ENCODE measurements at places on chromosomes 11 and 22.

- no peak for DNase-seq
Observed at GRCh38 chr22:21796863-21797262, 61.3 kb upstream of the YPEL1 start.

GRCh38 chr22:46119093-46119728 lies 31.1 kb upstream of the PPARA start:
- DNase-seq = no peak

DNA sequence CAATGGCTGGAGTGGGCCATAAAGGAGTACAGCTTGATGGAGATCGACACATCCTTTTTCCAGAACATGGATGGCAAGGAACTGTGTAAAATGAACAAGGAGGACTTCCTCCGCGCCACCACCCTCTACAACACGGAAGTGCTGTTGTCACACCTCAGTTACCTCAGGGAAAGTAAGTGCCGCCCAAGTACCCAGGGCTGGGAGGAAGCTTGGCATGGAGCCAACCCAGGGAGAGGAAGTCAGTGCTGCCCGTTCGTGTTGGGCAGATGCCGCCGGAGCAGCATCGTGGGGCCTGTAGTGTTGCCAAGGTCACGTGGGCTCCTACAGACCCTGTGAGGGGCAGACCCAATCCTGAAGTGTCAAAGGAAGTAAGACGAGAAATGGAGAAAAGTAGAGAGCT lies 78.9 kb downstream of the FLI1 start:
- DNase-seq = no peak

GRCh38 chr11:117484156-117484555 lies 156.5 kb downstream of the CEP164 start:
- DNase-seq = no peak

DNA sequence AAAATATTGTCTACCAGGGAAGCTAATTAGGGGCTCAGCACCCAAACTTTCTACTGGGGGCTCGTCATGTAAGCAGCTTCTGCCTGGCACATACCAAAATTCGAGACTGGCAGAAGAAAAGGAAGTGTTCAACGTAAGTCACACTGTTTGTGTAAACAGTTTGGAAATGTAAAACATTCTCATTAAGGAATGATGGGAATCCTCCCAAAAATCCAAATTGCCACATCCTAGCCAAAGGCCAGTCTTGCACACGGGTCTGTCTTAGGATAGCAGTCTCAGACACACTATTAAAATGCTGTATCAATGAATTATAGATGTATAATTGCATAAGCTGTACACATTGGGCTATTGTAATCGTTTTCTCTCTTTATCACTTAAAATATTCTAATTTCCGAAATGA lies 28.9 kb downstream of the CUL5 start:
- no peak for DNase-seq

DNA sequence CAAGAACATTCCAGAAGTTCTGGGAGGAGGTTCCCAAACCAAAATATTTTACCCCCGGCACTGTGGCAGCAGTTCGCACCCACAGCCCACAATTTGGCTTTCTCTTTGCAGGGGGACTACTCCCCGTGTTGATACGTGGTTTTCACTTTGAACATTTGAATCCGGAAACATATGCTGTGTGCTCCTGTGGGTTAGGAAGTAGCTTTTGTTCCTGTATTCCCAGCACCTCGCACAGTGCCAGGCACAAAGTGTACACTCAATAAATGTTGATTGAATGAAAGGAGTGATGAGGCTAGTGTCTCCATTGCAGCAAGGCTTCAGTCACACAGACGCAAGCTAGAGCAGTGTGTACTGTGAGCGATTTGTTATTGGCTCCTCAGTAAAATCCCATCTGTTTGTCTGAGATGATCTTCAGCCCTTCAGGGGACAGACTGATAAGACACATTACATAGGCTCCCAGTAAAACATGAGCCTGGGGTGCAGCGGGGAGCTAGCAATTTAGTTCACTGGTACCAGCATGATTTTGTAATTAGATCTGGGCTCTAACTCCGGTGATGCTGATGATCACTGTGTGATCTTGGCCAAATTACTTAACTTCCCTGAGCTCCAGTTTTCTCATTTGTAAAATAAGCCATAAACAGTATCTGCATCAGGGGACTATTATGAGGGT lies 2.2 kb downstream of the LAYN start:
- DNase-seq = no peak

DNA sequence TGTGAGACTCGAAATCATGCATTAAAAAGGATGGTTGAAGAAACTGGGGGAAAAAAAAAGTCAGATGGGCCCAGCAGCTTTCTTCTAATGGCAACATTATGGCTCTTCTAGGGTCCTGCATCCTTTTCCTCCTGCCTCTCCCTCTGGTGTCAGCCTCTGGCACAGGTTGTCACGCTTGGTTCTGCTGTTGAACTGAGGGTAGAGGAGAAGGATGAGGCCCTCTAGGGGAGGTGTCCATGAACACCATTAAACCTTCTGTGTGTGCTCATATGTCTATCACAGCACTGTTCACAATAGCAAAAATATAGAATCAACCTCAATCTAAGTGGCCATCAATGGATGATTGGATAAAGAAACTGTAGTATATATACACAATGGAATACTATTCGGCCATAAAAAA lies 36.0 kb downstream of the BUD13 start:
- no peak for DNase-seq

DNA sequence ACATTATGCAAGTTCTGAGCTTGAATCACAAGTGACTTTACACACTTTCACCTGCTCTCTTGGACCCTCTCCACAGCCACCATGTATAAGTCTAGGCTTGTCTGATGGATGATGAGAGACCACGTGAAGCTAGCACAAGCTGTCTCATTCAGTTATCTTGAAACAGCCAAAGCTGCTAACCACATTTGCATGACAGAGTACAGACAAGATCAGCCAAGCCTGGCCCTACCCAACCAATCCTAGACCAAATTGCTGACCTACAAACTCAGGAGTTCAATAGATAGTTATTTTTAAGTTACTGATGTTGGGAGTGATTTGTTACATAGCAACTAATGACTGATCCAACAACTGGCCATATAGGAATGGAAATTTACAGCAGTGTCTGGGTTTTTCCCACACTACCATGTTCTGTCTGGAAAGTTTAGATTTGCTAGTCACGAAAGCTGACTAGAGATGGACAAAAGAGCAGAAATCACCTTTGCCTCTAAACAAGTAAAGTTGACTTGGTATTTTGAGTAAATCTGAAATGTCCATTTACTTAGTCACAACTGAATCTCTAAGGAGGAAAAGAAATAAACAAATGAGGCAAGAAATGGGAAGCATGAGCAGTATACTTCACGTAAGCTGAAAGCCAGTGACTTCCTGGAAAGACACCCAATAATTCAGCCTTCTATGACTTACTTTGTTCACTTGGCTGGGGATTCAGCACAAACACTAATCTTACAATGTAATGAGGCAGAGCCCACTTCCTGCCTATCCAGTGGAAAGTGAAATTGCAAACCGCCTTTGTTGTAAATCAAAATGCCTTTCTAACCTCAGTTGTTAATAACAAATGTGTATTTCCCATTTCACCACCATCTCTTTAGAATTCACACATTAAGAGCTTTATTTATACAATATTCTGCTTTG lies 101.7 kb downstream of the FAM181B start:
- DNase-seq = no peak

- peak; percentile 68 for DNase-seq
Observed at GRCh38 chr11:72683782-72684200, 9.6 kb upstream of the PDE2A start.

DNA sequence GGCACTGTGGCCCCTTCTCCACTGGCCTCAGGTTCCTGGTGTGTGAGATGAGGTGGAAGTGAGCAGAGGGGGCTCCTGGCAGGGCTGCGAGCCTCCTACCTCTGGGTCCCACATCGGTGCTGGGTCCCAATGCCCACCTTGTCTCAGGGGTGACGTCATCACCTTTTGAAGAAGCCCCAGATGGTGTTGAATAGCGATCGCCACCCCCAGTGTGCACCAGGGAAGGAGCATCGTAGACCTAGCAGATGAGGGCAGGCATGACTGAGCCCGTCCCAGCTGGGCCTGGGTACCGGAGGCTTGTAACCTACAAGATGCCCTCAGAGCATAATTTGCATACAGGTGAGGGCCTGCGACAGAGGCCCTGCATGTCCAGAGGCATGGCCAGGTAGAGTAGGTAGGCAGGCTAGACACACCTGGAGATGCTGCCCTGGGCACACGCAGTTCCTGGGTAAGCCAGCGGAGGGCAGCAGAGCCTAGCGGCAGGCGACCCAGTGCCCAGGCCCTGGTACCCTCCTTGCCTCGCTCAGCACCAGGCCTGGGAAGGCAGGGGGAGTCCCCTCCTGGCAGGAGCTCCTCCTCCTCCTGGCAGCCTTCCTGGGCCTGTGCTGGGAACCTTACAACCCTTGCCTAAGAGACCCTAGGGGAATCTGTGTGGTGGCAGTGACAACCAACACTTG lies 52.5 kb downstream of the TPCN2 start:
- no peak for DNase-seq

DNA sequence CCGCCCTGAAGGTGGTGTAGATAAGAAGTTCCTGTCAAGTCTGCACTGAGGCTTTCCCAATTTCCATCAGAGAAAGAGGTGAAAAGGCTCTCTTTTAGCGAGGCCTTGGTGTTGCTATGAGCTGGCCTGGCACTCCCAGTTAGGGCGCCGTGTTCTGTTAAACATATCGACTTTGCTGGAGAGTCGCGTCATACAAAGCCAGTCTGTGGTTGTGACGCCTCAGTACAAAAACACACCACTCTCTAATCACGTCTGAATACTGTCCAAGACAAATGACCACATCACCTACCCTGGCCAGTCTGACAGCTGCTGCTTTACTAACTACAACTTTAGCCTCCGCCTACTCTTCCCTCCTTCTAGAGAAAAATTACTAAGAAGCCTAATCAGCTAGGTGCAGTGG lies 8.0 kb upstream of the TOLLIP start:
- no peak for DNase-seq

GRCh38 chr11:130278745-130279144 lies 36.0 kb downstream of the ZBTB44 start:
- DNase-seq = no peak

DNA sequence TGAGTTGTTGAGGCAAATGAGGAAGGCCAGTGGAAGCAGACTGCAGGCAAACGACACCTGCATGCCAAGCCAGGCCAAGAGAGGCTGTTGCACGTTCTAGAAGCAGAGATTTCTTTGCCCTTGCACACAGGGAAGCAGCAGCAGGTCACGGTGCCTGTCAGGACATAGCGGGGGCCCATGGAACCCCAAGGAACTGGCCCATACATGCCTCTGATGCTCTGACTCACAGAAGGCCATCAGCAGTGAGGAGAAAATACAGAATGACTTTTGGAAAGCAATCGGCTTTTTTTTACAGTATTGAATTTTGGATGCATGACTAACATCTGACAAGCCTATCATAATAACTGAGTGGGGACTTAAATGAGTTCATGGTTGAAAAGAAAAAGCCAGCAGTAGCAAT lies 123.9 kb downstream of the MPPED1 start:
- no peak for DNase-seq

DNA sequence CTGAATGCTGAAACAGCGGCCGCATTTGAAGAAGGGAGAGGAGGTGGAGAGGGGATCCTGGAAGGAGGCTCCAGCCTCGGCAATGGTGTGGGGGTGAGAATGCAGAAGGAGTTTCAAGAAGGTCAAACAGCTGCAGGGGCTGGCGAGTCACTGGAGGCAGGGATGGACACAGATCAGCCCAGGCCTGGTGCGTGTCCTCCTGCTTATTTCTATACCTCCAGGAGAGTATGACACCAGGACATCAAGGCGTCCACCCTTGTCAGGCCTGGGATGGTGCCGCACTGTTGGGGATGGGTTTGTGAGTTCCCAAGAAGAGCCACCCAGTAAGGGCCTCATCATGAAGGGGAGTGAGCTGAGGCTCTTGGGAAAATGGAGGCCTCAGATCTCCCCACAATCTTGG lies 23.1 kb downstream of the IGLL1 start:
- no peak for DNase-seq

DNA sequence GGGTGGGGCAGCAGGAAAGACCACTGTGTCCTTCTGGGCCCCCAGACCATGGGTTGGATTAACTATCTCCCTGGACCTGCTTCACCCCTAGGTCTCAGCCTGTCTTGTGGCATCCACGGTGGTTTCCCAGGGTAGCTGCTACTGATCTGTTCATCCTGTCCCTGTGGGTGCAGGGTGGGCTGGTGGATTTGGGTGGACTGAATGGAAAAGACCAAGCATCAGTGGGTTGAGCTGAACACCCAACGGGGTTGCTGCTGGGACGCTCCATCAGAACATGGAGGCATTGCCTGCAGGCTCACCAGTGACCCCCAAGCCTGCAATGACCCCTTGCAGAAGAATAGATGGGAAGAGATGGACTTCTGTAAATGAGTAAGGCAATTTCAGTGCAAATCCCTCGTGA lies 812.1 kb downstream of the TBC1D22A start:
- DNase-seq = no peak

GRCh38 chr11:69211920-69212797 lies 56.4 kb downstream of the SMIM38 start:
- no peak for DNase-seq

GRCh38 chr22:36397131-36398093 lies 9.6 kb upstream of the MYH9 start:
- no peak for DNase-seq

- DNase-seq = no peak
Observed at GRCh38 chr11:100805506-100806199, 118.6 kb downstream of the ARHGAP42 start.

- DNase-seq = peak; percentile 48
Observed at GRCh38 chr22:45638834-45639746, 32.5 kb upstream of the ATXN10 start.

DNA sequence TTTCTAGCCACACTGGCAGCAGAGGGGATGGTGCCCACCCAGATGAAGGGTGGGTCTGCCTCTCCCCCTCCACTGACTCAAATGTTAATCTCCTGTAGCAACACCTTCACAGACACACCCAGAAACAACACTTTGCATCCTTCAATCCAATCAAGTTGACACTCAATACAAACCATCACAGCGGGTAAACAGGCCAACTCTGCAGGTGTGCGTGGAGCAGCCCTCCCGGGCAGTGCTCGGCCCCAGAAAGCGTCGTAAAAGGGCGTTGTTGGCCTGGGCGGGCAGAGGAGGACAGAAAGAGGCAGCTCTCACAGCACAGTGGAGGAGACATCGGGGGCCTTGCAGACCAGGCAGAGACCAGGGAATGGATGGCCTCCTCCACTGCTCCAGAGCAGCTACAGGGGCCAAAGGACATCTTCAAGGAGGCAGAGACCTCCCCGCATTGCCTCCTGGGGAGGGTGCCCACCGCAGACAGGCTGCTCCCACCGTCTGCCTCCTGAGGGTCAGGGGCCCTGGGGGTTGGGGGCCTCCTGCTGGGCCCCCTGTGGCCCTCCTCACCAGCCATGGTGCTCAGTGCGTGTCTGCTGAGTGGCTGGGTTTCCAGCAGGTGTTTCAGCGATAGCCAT lies 56.1 kb upstream of the FADD start:
- no peak for DNase-seq

DNA sequence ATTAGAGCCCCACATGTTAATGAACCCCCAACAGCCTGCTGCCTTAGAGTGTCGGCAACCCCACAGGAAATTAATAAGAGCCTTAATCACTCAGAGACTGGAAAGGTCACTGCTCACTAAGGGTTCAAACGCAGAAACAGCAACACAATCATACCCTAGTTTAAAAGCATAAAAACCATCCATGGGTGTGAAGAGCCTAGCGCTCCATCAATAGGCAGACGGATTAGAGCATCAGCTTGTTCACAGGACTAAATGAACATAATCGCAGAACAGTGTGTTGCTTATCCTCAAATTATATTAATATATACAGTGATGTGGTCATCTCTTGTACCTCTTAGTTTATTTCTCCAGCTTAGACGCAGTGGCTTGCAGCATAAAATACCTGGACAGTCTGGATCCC lies 720.7 kb downstream of the OPCML start:
- no peak for DNase-seq

GRCh38 chr11:57555393-57555792 lies 12.1 kb downstream of the UBE2L6 start:
- DNase-seq = no peak

- no peak for DNase-seq
Observed at GRCh38 chr11:62104816-62105653, 18.8 kb upstream of the INCENP start.

Measured in omental fat pad (tissue), 4 donors.